ENCODE measurements at places on chromosomes 13 and 19.

DNA sequence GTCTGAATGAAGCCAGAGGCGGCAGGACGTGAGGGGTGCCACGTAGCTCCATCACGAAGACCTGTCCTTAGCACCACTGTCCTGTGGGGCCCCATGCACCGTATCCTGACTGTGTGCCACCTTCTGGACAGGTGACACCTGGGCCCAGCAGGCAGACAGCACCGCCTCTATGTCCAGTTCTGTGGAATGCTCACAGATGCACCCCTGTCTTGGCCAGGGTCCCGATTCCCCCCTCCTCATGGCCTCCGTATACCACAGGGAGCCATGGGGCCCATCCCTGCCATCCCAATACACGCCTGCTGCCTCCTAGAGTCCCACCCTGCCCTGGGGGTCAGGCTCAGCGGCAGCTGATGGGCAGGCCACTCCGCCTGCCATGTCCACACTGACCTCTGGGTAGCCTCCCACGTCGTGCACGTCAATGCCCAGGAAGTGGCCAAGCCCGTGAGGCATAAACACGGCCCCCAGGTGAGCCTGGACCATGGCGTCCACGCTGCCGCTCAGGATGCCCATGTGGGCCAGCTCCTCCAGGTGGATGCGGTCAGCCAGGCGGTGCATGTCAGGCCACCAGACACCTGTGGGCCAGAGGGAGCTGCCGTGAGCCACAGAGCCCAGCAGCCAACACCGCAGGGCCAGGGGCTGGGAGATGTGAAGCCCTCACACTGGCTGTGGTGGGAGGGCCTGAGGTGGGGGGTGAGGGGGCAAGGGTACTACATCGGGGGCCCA, 17.6 kb downstream of the CEBPG start:
- no peak for DNase-seq

- no peak for DNase-seq
These were observed 4.3 kb downstream of the RNF113B start for GRCh38 chr13:98172590-98173422.

DNA sequence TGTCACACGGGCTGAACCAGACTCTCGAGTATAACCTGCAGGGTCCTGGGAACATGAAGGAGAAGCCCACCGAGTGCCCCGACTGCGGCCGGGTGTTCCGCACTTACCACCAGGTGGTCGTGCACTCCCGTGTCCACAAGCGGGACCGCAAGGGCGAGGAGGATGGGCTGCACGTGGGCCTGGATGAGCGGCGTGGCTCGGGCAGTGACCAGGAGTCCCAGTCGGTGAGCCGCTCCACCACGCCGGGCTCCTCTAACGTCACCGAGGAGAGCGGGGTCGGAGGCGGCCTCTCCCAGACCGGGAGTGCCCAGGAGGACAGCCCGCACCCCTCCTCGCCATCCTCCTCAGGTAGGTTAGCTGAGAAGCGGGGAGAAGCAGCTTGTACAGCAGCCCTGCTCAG, 73.2 kb downstream of the ZNF536 start:
- DNase-seq = no peak

GRCh38 chr13:110689711-110690110, 16.2 kb downstream of the CARS2 start:
- DNase-seq = no peak

DNA sequence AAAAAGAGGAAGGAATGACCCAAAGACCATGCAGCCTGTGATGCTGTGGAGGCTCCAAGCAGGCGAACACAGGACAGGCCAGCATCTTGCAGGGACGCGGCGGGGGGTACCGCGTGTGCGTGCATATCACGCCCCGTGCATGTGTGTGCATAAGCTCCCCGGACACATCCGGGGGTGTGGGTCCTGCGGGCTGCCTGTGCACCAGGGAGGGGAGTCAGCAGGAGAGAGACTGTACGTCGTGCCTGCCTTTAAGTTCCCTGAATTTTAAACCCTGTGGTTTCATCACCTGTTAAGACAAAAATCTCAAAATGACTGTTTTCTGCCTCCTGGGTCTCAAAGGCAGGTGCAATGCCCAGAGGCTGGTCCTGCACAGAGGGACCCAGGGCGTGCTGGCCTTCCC, 16.6 kb downstream of the ADAT3 start:
- no peak for DNase-seq

DNA sequence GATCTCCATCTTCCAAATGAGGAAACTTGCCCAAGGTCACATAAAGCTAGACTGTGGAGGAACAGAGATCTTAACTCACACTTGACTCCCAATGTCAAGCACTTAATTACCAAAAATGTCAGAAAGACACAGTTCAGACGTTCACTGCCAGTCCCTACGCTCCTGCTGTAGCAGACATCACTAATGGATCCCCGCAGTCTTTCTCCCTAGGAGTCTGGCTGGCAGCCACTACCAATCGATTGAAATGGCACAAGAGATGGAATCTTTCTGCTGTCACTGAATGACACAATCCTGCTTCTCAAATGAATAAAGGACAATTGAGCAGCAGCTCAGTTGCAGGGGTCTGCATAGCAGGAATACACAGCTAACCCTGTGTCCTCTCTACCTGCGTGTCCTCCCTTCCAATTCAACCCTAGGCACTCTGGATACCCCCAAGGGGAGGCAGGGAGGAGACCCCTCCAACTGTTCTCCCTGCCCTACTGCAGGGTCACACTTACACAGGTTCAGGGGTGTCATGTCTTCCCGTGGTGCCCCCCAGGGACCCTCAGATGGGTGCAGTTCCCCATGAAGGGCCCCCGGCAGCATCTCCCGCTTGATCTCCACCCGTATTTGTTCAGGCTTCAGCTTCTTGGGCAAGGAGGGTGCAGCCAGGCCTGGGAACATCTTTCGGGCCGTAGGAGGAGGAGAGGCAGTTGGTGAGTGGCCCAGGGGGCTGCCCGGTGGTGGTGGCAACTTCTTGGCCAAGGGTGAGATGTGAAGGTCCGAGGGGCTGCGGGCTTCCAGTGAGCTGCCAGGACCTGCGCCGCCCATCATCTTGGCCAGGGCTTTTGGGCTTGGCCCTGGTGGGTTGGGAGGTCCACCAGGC, 7.9 kb upstream of the AKAP8L start:
- DNase-seq = no peak

GRCh38 chr19:29878973-29879654, 62.9 kb upstream of the URI1 start:
- no peak for DNase-seq

DNA sequence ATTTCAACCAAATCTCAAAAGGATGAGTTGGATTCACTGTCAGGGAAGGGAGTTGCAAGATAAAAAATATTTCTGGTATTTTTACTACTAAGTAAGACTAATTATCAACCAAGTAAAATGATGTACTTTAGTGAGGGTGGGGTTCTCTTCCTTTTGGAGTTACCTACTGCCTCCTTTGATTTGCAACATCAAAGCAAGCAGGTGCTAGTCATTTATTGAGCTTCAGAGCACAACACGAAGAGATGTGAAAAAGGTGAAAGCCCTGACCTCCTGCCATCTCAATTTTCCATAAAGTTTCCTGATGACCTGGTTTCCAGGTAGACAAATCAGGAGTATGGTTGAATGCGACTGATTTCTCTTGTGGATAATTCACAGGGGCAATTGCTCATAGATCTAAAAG, 96.0 kb downstream of the CDADC1 start:
- DNase-seq = no peak

GRCh38 chr19:7507884-7508283, 8.0 kb upstream of the ZNF358 start:
- peak; percentile 54 for DNase-seq

- no peak for DNase-seq
These were observed 41.4 kb upstream of the IGSF23 start for GRCh38 chr19:44571830-44572580.

DNA sequence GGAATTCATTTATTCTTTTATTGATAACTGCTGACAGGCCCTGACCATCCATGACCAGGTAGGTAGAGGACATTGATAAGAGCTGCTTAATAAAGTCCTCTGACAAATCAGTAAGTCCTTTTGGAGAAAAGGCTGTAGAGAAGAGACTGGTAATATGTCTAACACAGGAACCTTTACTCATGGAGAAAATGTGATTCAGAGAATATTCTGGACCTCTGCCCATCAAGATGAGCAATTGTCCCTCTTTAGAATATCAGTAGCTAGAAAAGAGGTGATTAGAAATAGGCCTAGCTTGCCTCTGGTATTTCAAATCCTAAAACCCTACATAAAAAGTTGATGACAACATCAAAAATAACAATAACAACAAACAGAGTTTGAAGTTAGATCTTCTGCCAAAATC, 642.3 kb downstream of the TBC1D4 start:
- DNase-seq = no peak

DNA sequence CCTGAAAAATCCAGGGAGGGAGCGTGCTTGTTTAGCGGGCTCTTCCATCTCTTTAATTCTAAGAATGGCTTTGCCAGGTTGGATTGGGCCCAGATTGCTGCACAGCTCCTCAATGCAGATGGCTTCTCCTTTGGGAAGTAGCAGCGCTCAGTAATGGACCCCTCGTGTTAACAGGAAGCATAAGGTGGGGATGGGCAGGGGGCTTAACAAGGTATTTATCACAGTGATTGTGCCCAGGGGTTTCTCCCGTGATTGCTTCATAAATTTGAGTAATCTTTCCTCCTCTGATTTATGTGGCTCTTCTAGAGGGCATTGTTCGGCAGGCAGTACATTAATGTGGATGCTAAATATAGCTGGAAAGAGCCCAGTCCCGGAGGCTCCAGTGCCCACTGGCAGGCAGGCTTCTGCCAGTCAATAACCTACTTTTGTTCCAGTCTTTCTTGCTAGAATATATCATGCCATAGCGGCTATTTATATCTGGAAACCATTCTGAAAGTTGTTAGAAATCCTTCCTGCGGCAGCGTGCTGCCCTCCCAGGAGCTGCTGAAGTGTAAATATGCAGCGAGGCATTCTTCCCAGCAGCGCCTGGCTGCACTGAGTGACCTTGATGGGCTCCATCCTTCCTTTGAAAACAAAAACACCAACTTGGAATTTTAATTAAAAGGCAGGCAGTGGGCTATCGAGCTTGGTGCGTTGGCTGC, 65.0 kb downstream of the FGF9 start:
- DNase-seq = no peak

- DNase-seq = no peak
These were observed 472.7 kb upstream of the NBEA start for GRCh38 chr13:34469196-34469986.

DNA sequence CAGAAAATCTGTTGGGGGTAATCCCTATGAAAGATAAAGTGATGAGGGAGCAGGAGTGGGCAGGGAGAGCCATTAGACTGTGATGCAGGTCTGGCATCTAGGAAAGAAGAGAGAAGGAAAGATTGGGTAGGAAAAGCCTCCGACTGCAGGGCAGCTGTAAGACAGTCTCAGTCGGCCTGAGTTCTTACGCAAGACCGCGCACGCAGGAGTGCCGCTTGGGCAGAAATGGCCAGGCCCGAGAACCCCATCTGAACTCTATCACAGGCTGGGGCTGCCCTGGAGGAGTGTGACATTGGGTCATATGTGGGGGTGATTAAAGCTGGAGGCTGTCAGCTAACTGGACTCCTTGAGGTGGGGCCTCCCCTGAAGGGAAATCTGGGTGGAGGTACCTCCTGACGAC, 13.9 kb upstream of the FBXL3 start:
- DNase-seq = no peak

DNA sequence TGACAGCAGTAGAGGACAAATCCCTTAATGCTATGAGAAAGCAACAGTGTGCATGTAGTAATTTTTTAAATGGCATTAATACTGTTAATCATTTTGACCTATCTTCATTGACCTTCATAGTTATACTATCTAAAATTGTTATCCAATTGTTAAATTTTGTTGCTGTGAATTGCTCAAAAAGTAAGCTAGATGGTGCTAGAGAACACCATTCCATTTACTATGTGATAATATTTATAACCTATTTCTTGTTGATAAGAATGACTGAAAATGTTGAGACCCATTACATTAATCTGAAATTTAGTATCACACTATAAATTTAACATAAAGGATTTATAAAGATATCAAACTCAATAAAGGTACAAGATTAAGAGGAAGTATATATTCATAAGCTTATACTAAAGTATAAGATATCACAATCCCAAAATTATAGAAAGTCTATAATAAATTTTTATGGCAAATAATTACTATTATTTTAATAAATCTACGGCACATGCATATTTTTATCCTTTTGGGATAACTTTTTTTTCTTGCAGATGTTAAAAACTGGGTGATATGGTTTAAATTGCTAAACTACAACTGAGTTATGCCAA, 1573.3 kb downstream of the PCDH9 start:
- no peak for DNase-seq

DNA sequence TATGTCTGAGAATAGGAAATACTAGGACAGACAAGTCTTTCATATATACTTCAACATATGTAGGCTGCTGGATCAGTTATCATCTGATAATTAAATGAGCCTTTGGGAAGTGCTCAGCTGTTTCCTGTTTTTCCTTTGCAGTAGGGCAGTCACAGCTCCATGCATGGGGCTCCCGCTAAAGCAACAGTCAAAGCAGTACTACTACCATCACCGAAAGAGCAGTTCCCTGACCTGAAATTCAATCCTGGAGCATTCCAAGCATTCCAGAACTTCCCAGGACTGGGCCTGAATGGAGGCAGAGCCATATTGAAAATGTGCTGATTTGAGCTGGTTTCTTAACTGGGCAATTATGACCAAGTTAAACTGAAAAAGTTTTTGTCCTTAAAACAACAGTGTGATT, 20.5 kb downstream of the MICU2 start:
- no peak for DNase-seq

DNA sequence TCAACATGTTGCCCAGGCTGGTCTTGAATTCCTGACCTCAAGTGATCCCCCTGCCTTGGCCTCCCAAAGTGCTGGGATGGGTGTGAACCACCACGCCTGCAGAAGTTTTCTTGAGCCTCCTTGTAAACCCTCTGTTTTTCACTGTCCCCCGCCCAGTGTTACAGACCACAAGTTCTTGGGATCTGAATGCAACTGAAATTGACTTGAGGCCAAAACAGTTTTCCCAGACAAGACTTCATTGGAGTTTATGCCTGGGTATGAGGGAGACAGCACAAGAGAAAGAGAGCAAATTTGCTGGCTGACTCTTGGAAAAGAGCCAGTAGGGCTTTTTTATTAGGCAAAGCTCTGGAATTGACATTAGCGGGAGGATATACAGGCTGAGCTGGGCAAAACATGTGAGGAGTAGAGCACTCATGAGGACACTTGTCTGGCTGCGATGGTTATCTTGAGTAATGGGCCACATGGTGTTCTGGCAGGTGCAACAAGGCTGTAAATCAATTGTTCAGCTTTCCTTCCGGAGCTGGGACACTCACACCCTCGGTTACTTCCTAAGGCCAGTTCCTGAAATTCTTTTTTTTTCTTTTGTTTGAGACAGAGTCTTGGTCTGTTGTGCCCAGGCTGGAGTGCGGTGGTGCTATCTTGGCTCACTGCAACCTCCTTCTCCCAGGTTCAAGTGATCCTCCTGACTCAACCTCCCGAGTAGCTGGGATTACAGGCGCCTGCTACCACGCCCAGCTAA, 12.7 kb upstream of the HNRNPL start:
- no peak for DNase-seq

DNA sequence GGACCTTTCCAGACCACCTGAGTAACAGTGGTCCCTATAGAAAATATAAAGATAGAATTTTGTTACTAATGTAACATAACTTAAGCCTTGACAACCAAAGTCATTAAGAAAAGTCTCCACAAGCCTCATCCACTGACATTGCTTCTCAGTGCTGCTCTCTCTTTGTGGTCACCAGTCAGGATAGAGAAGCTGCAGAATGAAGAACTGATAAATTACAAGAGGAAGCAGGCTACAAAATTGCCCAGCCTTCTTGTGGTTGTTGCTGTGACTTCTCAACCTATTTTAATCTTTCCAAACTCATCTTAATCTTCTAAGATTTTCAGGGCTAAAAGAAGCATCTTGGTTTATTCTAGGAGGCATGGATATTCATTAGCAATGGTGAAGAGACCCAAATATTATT, 343.8 kb downstream of the MZT1 start:
- no peak for DNase-seq

Measured in bone marrow (tissue), 2 donors.